ENCODE measurements at places on chromosomes 13 and 19. TPM values are rescaled to one million over a fixed set of nuclear protein-coding genes. Genes with fewer than 3 reads are reported as not detected.

CRX gene
- total RNA-seq = not detected

F10 gene
- 4.6 TPM for total RNA-seq

- no peak for DNase-seq
- H3K36me3 ChIP-seq = no peaks in the 10 kb centered on the region
- H3K4me3 ChIP-seq = no peak overlapping the region
Measured at GRCh38 chr19:29962793-29963192, 20.8 kb downstream of the URI1 start.

DNA sequence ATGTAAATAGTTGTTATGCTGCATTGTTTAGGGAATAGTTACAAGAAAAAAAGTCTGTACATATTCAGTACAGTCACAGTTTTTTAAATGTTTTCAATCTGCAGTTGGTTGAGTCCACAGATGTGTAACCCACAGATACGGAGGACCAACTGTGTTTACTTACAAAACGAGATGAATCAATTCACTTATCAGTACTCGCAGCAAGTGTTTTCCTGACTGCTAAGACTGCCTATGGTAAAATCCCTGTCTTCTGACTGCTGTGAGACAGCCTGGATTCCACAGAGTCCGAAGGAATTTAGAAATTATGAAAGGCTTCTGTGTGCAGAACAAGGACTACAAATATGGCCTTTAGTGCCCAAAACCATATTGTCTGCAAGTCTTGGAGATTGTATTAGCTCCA lies 45.7 kb upstream of the C1QTNF9 start:
- H3K4me1 ChIP-seq = peaks cover 10% of the 10 kb centered on the region
- no peak for DNase-seq
- no peaks in the 10 kb centered on the region for H3K36me3 ChIP-seq
- no peaks in the 10 kb centered on the region for H3K27me3 ChIP-seq

DNA sequence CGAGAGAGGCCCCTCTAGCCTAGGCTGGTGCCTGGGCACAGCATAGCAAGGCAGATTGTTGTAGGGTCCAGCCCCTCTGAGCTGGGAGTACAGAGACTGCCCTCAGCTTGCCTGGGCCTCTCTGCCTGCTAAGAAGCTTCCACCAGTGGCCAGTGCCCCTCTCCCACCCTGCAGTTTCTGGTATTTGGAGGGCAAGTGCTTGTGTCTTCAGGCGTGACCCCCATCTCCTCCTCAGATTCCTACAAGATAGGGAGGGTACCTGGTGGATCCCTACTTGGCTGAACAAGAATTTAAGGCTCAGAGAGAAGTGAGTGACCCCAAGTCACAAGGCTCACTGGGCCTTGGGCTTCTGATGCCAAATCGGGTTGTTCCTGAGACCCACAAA lies 152.7 kb downstream of the URI1 start:
- H3K36me3 ChIP-seq = no peaks in the 10 kb centered on the region
- H3K4me3 ChIP-seq = no peak overlapping the region
- no peak overlapping the region for H3K27ac ChIP-seq
- no peaks in the 10 kb centered on the region for H3K4me1 ChIP-seq

DNA sequence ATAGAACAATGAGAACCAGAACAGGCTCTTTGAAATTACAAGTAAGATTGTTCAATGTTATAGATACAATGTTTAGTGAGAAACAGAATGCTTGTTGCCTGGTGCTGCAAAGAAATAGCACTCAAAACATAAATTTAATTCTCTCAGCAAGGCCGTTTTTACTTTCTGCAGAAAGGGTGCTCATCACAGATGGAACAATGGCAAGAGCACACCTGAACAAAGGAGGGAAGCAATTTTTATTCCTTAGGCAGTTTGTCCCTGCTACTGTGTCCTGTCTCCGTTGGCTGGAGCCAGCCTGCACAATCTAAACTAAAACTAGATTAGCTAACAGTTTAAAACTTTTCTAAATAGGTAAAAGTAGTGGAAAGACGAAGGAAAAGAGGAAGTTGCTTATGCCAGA lies 10.4 kb upstream of the ZNF8 start:
- no peak overlapping the region for H3K27ac ChIP-seq
- H3K4me1 ChIP-seq = no peaks in the 10 kb centered on the region
- H3K36me3 ChIP-seq = peaks cover 76% of the 10 kb centered on the region
- no peaks in the 10 kb centered on the region for H3K27me3 ChIP-seq
- DNase-seq = no peak
- no peak overlapping the region for H3K4me3 ChIP-seq

DNA sequence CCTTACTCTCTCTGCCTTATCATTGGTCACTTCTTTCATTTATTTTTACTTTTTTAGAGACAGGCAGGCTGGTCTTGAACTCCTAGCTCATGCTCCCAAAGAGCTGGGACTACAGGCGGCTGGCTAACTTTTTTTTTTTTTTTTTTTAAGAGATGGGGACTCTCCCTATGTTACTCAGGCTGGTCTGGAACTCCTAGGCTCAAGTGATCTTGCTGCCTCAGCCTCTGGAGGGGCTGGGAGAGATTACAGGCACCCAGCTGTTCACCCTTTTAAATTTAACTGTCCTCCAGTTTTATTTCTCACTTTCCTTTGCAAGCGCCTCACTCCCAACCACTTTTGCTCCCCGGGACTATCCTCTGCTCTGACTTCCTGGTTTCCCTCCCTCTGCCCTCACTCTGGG lies 5.6 kb upstream of the CLDN10 start:
- no peak for DNase-seq
- no peak overlapping the region for H3K4me3 ChIP-seq
- H3K36me3 ChIP-seq = no peaks in the 10 kb centered on the region
- no peaks in the 10 kb centered on the region for H3K27me3 ChIP-seq
- H3K27ac ChIP-seq = no peak overlapping the region

- no peak for DNase-seq
- H3K4me3 ChIP-seq = no peak overlapping the region
- peaks cover 5% of the 10 kb centered on the region for H3K4me1 ChIP-seq
- H3K27ac ChIP-seq = no peak overlapping the region
Measured at GRCh38 chr13:27370305-27370872, 54.0 kb upstream of the GTF3A start.

GRCh38 chr19:10334588-10335351 lies 1.4 kb upstream of the RAVER1 start:
- H3K36me3 ChIP-seq = peaks cover 10% of the 10 kb centered on the region
- H3K4me3 ChIP-seq = peak overlapping the region; percentile 90
- H3K27me3 ChIP-seq = no peaks in the 10 kb centered on the region
- DNase-seq = peak; percentile 98
- H3K4me1 ChIP-seq = peaks cover 27% of the 10 kb centered on the region

Measured in esophagus muscularis mucosa (tissue), 4 donors.